ENCODE measurements at places on chromosomes 16 and 17.

GRCh38 chr16:49158029-49158642, 123.5 kb downstream of the CBLN1 start:
- DNase-seq = peak; percentile 41

- DNase-seq = no peak
Measured at GRCh38 chr16:10584981-10585438, 4.6 kb upstream of the EMP2 start.

DNA sequence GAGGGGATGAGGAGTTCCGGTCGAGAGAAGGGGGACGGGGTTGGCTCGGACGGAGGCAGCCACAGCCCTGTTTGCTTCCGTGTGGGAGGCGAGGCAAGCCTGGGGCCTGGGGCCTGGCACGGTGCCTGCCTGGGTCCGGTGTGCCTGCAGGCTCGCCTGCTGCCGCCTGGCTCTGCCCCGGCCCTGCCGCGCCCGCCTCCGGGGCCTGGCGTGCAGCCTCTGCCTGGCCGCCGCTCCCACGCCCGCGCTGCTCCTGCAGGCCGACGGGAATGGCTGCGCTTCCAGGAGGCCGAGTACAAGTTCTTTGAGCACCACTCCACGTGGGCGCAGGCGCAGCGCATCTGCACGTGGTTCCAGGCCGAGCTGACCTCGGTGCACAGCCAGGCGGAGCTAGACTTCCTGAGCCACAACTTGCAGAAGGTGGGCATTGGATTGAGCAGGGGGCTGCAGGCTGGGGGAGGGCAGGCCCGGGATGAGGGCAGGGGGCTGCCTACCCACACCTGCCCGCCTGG, 53.1 kb downstream of the MRC2 start:
- DNase-seq = no peak

DNA sequence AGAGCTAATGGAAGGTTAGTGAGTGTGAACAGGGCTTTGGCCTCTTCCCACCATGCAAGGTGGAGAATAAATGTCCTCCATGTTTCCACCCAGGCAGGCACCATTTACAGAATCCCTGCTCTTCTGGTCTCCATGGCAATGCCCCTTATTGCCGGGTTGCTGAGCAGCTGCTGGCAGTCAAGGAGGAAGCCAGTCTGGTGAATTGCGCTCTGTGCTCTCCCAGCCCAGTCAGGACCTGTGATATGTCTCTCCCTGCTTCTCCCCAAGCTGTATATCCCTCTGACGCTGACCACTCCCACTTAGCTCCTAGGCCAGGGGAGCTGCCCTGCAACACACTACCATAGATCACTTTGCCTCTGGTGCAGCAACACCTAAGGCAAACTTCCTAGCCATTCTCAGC, 402.1 kb upstream of the ERCC4 start:
- no peak for DNase-seq

- peak; percentile 51 for DNase-seq
Measured at GRCh38 chr17:82772026-82772425, 20.2 kb downstream of the TBCD start.

DNA sequence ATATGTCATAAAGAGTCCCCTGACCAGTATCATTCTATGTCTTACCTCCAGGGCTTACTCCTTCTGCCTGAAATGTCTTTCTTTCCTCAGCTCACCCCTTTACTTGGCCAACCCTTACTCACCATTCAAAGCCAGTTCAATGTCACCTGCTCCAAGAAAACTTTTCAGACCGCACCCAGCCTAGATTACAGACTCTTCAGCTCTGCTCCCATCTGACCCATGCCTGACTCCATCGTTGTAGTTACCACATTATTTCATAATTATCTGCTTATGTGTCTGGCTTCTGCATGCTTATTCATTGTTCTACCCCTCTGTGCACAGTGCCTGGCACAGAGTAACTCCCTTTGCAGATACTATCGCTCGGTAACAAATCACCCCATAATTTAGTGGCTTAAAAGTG, 62.5 kb upstream of the TOB1 start:
- no peak for DNase-seq

- no peak for DNase-seq
Measured at GRCh38 chr17:79008666-79009387, 737 bp downstream of the CANT1 start.

GRCh38 chr16:83947642-83948234, 5.3 kb upstream of the OSGIN1 start:
- DNase-seq = no peak

GRCh38 chr16:14302399-14303181, 231.5 kb downstream of the MRTFB start:
- no peak for DNase-seq

Measured in T-helper 2 cell (primary cell).